Esophagus muscularis mucosa (tissue), 4 donors: ENCODE measurements at places on chromosomes 5 and 9. TPM values are rescaled to one million over a fixed set of nuclear protein-coding genes. Genes with fewer than 3 reads are reported as not detected.

Gene DMRTA1
- 4.5 TPM for total RNA-seq

DNA sequence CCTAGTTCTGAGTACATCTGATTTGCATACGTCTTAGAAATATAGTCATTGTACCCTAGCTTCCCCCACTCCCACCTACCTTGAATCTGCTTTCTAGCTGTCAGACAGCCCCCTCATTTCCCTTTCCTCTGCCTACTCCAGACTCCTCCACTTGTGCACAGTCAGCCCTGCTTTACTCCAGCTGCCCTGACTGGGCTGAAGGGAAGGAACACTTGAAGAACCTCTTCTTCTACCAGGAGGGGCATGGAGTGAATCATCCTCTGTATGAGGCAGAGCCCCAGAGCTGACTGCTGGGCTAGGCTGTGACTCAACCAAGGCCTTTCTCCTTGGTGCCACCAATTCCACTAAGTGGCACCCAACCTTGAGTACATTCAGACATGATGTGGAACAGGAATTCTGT lies 18.1 kb upstream of the ZFR start:
- no peak for DNase-seq

Gene PCDHGB4
- 4.1 TPM for total RNA-seq

Gene PCDHA1
- total RNA-seq: not detected

Gene PCSK5
- 37.4 TPM for total RNA-seq

Gene GRM6
- not detected for total RNA-seq

Gene NRARP
- 10.3 TPM for total RNA-seq

Gene PTGDS
- total RNA-seq: 77.5 TPM

DNA sequence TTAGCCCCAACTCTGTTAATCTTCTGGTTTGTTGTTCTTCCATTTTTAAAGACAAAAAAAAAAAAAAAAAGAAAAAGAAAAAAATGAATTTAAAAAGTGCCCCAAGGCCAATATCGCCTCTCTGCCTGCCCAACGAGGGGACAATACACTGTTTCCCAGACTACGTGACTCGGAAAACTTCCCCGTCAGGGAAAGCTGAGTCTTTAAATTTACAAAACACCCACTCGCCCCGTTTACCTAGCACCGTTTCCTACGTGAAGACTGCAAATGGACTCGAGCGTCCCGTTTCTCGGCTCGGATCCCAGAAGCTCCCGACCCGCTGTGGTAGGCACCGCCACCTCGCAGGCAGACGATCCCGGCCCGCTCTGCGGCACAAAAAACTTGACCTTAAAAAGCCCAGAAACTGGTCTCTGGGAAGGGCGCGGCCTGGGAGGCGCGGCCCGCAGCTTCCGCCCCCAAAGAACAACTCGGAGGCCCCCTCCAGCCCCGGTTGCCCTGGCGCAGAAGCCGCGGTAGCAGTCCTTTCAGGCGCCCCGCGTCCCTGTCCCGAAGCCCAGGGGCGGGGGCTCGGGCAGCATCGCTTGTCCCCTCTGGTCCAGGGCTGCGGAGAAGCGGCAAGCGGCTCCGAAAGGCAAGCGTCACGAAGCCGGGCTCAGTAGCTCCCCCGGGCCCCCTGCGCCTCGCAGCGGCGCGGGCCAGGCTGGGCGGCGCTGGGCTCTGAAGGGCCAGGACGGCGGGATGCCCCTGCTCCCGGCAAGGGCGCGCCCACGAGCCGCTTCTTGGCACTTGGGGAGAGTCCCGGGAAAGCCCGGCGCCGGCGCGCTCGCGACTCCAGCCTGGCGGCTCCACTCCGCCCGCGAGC lies at the start of gene GCNT4:
GCNT4 (minus strand) TSS at position 367 of the 862 bp plus-strand sequence. CDS start 22,521 bp downstream, outside the sequence.
- DNase-seq: no peak

Gene KIF24
- total RNA-seq: 0.66 TPM

DNA sequence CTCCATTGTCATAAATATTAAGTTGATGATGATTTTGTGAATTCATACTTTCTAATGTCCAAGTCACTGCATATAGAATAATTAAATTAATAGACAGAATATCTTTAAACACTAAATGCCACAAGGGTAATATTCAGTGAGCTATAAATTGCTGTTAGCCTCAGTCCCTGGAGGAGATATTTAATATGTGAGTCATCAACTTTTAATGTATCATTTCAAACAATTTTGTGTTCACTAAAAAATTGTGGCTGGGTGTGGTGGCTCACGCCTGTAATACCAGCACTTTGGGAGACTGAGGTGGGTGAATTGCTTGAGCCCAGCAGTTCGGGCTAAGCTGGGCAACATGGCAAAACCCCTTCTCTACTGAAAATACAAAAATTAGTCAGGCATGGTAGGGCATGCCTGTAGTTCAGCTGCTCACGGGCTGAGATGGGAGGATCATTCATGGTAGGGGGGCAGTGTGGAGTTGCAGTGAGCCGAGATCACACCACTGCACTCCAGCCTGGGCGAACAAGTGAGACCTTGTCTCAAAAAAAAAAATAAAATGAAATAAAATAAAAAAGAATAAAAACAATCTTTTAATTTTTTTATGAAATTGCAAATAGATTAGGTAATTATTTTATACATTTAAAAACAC lies 717.3 kb upstream of the CHD1 start:
- no peak for DNase-seq

DNA sequence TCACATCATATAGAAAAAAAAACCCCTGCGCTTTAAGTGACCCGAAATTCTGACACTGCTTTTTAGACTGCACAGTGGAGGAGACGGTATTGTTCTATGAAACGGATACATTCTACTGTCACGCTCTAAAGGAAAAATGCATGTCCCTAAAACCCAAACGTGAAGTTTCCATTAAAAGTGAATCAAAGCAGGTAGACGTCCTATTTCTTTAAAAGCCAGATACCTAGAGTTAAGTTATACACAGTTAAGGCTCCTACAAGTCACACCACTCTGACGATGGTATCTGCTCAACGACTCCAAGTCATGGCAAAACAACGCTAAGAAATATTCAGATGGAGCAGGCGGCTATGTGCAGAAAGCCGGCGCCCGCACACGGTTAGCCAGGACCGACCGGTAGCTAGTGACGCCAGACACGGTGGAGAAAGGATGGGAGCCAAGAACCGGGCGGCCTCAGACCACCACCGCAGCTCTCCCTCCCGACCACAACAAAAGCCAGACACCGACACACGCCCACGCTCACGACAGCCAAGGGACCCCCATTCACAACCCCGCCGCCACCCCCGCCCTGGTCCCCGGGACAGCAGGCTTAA lies 734 bp downstream of the SKP1 start:
- no peak for DNase-seq

GRCh38 chr5:40932766-40933165 lies 23.5 kb downstream of the C7 start:
- no peak for DNase-seq

- DNase-seq: peak; percentile 80
These were observed 95.0 kb upstream of the DAP start for GRCh38 chr5:10856071-10856470.

GRCh38 chr5:73922224-73922623 lies 296.2 kb downstream of the ARHGEF28 start:
- DNase-seq: no peak

DNA sequence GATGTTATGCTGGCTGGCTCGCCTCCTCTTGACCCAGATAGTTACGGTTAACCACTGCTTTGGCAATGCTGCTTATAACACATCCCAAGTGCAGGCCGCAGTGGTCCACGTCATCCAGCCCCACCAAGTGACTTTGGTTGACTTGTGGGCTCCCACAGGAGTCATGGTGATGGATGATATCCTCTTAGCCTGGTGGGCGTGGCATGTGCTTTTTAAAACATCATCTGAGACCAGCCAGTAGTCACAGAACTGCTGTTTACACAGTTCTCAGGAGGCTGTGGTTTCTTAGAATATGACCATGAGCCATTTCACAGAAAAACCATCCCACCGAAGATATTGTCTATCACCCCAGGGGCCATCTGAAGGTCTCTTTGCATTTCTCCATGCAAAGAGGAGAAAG lies 216.9 kb downstream of the SH3GL2 start:
- no peak for DNase-seq

DNA sequence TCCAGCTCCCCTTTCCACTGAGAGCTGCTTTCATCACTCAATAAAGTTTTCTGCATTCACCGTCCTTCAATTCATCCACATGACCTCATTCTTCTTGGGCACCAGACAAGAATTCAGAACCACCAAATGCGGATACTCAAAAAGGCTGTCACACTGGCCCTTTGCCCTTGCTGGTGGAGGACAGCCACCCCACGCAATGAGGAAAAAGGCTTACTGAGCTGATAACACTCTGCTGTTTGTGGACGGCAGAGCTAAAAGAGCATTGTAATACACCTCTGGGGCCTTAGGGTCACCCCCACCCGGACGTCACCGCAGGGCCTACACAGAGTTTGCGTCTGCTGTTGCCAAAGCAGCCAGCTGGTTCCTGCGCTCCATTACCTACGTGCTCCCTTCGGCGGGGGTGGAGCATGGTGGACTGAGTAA lies 51.2 kb upstream of the ZNF608 start:
- DNase-seq: no peak

Gene ASS1
- 113 TPM for total RNA-seq

GRCh38 chr5:160930406-160930805 lies 78.4 kb upstream of the ATP10B start:
- DNase-seq: no peak

Gene GFI1B
- total RNA-seq: not detected

DNA sequence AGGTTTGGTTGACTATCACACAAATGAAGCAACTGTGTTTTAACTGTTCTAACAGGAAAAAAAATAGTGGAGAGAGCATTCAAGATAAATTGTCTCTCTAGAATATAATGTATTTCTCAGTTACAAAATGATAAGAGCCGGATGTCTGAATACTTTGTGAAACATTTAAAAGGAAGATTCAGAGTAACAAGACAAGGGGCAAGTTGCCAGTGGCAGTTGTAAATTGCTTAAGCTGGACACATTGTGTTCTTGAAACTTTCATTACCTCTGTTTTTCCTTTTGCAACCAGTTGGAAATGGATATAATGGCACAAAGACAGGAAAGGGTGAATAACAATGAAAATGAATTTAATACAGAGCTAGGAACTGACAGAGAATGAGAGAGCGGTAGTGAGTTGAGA lies 15.2 kb upstream of the TBCA start:
- no peak for DNase-seq

DNA sequence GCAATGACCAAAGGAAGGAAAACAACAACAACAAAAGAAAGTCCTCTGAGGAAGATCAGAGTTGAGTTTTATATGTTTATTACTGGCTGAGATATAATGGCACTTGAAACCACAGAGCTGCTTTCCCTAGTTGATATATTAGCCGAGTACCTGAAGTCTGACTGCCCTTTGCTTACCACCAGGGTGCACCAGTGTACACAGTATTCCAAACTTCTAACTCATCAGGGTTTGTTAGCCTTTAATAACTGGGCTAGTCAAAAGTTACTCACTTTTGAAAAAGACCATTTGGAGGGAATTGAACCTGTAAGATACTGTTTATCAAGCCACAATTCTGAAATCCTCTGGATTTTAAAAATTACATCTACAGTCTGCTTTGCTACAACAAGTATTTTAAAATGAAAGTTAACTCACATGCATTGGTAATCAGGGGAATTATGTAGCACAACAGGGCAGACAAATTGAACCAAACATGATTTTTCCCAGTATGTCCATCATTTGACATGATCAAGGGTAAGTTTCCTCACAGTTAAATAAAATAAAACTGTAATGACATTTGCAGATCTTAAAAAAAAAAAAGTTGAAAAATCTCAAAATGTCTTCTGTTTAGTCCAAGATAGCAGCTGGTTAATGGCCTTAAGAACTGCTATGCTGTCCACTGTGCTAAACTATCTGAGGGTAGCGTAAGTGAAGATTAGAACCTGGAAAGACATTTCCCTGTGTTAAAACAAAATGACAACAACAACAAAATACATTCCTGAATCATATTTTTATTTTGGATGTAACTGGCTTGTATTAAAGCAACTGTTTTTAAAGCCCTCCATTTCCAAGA lies 57.3 kb upstream of the C6 start:
- no peak for DNase-seq

DNA sequence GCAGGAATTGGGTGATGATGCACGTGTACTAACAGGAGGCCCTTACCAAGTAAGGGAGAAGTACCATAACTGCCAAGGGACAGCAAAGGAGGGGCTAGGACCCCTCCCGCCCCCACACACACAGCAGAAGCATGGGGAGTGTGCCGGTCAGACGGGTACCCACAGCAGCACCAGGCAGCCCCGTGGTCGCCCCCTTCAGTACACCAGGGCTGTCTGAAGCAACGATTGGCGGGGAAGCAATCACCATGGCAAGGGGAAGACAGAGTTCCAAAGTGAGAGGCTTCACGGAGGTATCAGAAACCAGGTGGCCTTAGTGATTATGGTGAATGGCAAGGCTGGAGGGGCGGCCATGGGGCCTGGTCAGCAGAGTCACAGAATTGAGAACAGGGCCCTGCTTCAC lies 72.2 kb downstream of the CAMSAP1 start:
- no peak for DNase-seq

DNA sequence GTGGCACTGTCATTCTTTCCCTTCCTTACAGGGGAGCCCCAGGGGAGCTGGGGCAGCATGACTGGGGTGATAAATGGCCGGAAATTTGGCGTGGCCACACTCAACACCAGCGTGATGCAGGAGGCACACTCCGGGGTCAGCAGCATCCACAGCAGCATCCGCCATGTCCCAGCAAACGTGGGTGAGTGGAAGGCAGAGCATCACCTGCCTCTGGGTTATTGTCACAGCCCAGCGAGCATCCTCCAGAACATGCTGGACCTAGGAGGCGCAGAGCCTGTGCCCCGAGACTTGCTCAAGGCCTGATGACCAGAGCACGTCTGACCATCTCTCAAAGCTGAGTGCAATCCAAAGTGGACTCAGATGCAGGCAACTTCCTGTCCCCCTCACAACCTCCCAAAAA lies 22.2 kb upstream of the ASS1 start:
- DNase-seq: no peak

GRCh38 chr9:93958819-93959682 lies 3.9 kb upstream of the BARX1 start:
- no peak for DNase-seq

DNA sequence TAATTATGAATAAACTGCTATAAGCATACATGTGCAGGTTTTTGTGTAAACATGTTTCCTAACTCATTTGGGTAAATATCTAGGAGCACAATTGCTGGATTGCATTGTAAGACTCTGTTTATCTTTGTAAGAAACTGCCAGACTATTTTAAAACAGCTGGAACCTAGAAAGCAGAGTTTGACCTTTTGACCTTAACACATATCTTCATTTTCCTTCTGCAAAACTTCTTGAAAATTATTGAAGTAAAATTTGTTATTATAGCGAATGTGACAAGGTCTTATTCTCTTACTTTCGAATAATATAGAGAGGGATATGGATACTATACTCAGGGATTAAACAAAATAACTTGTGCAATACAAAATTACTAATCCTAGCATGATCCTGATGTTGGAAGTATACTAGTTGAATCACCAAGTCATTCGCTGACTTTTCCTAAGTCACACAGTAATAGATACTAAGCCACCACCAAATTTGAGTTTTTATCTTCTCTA lies 3.2 kb upstream of the ANXA1 start:
- DNase-seq: no peak
